ENCODE measurements at places on chromosomes 2 and 18.
A peak's percentile ranks its signal among the peaks of the same experiment; 100 is the strongest.

DNA sequence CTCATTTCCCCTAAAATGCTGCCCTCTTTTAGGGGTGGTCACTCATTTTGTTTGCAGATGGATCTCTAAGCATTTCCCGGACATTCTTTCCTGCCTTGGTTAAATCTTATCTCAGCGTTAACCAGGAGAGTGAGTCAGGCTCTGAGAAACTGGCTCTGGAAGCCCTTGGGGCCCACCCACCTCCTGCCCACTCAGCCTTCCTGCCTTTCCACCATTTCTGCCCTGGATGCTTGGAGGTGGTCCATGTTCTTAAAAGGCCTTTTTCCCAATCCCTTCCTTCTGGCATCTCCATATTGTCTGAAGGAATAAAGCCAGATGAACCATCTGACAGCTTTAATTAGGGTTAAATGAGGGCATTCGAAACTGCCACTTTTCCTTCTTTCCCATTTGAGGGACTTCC is 9.5 kb downstream of the HK2 start:
- DNase-seq = no peak

- DNase-seq = peak; percentile 60
Observed at GRCh38 chr2:217988014-217988839, 14.6 kb downstream of the TNS1 start.

DNA sequence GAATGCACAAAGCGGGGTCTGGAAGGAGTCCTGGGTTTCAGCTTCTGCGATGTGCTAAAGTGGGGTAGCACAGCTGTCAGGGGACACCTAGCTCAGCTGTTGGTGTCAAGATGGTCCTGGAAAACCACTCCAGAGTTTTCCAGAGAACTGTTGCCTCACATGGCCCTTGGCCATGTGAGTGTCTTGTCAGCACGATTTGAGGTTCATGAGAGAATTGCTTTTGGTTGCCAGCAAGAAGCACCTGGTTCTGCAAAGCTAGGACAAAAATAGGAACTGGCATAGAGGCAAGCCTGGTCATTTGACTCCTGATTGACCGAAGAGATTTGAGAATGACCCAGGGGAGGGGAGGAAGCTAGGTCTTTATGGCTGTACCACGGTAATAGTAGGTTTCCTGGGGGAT is 50.4 kb upstream of the CTLA4 start:
- DNase-seq = no peak

GRCh38 chr2:38793511-38793910 is 15.5 kb downstream of the GEMIN6 start:
- DNase-seq = no peak
